ENCODE measurements at places on chromosomes 6 and 20. TPM values are rescaled to one million over a fixed set of nuclear protein-coding genes. Genes with fewer than 3 reads are reported as not detected.

The TMEM74B gene
- total RNA-seq, result 12.5 TPM

The FRK gene
- 0.49 TPM for total RNA-seq

The PDYN gene
- total RNA-seq, result 4.9 TPM

The MRPS18B gene
- 23.6 TPM for total RNA-seq

The ARFGAP1 gene
- 28.5 TPM for total RNA-seq

The CCN6 gene
- total RNA-seq, result not detected

The TAAR2 gene
- not detected for total RNA-seq

The HDGFL1 gene
- under 0.01 TPM for total RNA-seq

The NMBR gene
- total RNA-seq, result 4.7 TPM

The C20orf202 gene
- 0.49 TPM for total RNA-seq
